Mesothelial cell of epicardium (in vitro differentiated cells): ENCODE measurements at places on chromosomes 4 and X. TPM values are rescaled to one million over a fixed set of nuclear protein-coding genes. Genes with fewer than 3 reads are reported as not detected.

GRCh38 chr4:69025191-69025998 lies 70.9 kb upstream of the UGT2B7 start:
- no peak overlapping the region for H3K4me3 ChIP-seq
- peaks cover 4% of the 10 kb centered on the region for H3K4me1 ChIP-seq
- H3K27ac ChIP-seq, result no peak overlapping the region
- no peaks in the 10 kb centered on the region for H3K36me3 ChIP-seq
- no peak for DNase-seq
- no peaks in the 10 kb centered on the region for H3K27me3 ChIP-seq

DNA sequence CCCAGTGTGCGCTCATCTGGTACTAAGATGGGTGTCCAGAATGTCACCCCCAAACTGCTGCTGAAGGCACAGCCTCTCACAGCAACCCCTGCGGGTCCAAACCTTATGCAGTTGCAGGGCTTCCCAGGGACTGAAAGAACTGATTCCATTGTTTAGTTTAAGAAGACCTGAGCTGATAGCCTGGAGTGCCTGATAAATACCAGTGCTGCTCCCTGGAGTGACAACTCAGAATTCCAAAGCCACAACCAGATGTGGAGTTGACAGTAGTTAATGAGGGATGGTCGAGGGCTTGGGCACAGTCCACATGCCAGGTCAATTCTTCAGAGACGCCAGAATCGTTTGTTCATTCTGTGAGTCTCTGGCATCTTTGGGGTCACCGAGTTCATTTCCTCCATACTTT lies 71.2 kb downstream of the LNX1 start:
- H3K36me3 ChIP-seq, result no peaks in the 10 kb centered on the region
- peaks cover 14% of the 10 kb centered on the region for H3K4me1 ChIP-seq
- no peak overlapping the region for H3K4me3 ChIP-seq
- no peak for DNase-seq

- peaks cover 47% of the 10 kb centered on the region for H3K4me1 ChIP-seq
- peak within 1 kb of the TSS; percentile 86 for H3K4me3 ChIP-seq
- H3K27ac ChIP-seq, result peak within 1 kb of the TSS; percentile 94
- DNase-seq, result no peak
These were observed at the start of gene MAB21L2 for GRCh38 chr4:150582146-150582872. Gene MAB21L2 (plus strand): TSS chr4:150582151. CDS start chr4:150583030, 879 bp downstream.

GRCh38 chrX:48908600-48908999 lies 2.8 kb downstream of the SLC35A2 start:
- H3K27me3 ChIP-seq, result no peaks in the 10 kb centered on the region
- peaks cover 15% of the 10 kb centered on the region for H3K4me1 ChIP-seq
- H3K36me3 ChIP-seq, result peaks cover 10% of the 10 kb centered on the region
- H3K27ac ChIP-seq, result no peak overlapping the region

DNA sequence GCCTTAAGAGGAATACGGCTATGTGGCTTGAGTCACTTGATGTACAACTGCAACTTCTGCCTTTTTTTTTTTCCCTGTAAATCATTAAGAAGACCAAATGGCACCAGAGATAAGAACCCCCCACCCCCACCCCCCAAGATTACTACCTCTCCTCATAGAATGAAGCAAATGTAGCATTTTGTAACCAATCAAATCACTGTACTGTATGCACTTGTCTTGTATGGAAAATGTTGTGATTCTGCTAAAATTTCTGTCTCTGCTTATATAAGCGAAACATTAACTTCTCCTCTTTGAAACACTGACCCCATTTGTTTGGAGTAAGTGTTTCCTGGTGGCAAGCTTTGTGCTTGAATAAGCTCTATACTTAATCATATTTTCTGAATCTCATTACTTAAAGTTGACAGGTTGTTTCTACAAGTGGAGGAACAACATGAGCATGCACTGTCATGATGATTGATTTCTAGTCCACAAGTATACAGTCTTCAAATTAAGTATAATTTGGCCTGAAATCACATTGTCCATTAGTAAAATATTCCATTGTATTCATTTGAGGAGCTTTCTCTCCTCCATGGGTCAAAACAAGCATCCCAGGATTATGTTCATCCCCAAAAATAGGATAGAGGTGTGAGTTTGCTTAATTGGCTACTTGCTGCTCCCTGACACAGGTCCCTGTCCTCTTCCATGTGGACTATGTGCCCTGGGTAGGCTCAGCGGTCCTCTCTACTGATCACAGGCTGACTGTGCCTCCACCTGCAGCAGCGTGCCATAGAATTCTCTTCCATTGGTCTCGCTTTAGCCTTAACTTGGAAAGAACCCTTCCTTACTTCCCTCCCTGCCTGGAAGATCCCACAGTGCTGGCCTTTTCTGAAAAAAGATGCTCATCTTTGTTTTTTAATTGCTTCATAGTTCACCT lies 104.0 kb upstream of the BMP2K start:
- H3K4me1 ChIP-seq, result peaks cover 3% of the 10 kb centered on the region
- H3K27me3 ChIP-seq, result no peaks in the 10 kb centered on the region
- no peak for DNase-seq

GRCh38 chr4:3707423-3708102 lies 58.6 kb upstream of the ADRA2C start:
- no peak for DNase-seq
- H3K4me3 ChIP-seq, result no peak overlapping the region
- H3K27ac ChIP-seq, result no peak overlapping the region
- H3K36me3 ChIP-seq, result no peaks in the 10 kb centered on the region
- H3K4me1 ChIP-seq, result peaks cover 20% of the 10 kb centered on the region
- H3K27me3 ChIP-seq, result peaks cover 45% of the 10 kb centered on the region

DNA sequence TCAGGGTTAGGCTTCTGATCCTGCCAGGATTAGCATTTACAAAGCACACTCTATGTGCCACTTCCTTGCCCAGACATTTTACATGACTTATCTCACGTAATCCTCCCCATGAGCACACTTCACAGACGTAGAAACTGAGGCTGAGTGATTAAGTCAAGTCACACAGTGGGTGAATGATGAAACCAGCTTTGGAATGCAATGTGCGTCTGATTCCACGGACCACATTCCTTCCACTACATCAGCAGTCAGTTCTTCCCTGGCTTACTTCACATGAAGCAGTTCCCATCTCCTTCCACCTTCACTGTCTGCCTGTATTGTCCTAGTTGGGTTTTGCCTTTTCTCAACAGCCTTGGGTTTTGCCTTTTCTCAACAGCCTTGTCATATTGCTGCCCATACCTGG lies 134.3 kb upstream of the PPARGC1A start:
- H3K36me3 ChIP-seq, result no peaks in the 10 kb centered on the region
- DNase-seq, result no peak
- peaks cover 20% of the 10 kb centered on the region for H3K4me1 ChIP-seq
- peaks cover 49% of the 10 kb centered on the region for H3K27me3 ChIP-seq

DNA sequence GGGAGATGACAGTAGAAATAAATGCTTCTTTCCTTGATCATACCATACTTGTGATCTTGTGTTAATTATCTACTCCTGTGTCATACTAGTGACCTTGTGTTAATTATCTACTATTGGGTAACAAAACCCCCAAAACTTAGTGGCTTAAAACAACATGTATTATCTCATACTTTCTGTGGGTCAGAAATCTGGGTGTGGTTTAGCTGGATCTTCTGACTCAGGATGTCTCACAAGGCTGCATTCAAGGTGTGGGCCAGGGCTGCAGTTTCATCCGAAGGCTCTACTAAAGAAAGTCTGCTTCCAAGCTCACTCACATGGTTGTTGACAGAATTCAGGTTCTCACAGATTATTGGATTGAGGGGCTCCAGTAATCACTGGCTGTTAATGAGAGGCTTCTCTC lies 70.3 kb upstream of the NDP start:
- H3K4me3 ChIP-seq, result no peak overlapping the region
- no peaks in the 10 kb centered on the region for H3K4me1 ChIP-seq
- DNase-seq, result no peak
- H3K27me3 ChIP-seq, result no peaks in the 10 kb centered on the region
- H3K27ac ChIP-seq, result no peak overlapping the region

- H3K36me3 ChIP-seq, result peaks cover 44% of the 10 kb centered on the region
- no peaks in the 10 kb centered on the region for H3K27me3 ChIP-seq
- H3K4me1 ChIP-seq, result no peaks in the 10 kb centered on the region
- H3K4me3 ChIP-seq, result no peak overlapping the region
- H3K27ac ChIP-seq, result no peak overlapping the region
- no peak for DNase-seq
These were observed 103.9 kb downstream of the PPA2 start for GRCh38 chr4:105369988-105370387.

DNA sequence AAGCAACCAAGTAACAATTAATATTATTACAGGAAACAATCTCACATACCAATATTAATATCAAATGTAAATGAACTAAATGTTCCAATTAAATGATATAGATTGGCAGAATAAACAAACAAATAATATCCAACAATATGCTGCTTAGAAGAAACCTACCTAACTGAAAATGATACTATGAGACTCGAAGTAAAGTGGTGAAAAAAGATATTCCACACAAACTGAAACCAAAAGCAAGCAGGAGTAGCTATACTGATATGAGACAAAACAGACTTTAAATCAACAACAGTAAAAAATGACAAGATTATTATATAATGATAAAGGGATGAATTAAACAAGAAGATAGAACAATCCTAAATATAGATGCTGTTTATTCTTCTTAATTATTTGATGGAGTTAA lies 140.1 kb downstream of the SPANXN4 start:
- no peaks in the 10 kb centered on the region for H3K4me1 ChIP-seq
- no peak overlapping the region for H3K27ac ChIP-seq
- H3K36me3 ChIP-seq, result no peaks in the 10 kb centered on the region
- DNase-seq, result no peak
- H3K27me3 ChIP-seq, result no peaks in the 10 kb centered on the region

Gene KLHL8
- total RNA-seq, result 13.0 to 15.2 TPM (median 14.4 TPM) in 3 replicates

DNA sequence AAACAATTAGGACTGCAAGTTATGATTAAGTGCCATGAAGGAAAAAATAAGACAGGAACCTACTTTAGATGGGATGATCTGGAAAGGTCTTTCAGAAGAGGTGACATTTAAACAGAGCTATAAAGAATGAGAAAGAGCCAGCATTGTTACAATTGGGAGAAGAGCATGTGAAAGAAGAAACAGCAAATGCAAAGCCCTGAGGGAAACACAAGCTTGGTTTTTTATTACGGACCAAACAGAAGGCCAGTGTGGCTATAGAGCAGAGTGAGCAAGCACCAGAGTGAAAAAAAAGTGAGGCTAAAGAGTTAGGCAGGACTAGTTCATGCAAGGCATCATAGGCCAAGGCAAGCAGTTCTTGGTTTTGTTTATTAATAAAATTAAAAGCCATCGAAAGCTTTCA lies 175.6 kb downstream of the RBMX2 start:
- no peak for DNase-seq
- H3K4me1 ChIP-seq, result no peaks in the 10 kb centered on the region
- no peak overlapping the region for H3K27ac ChIP-seq
- H3K27me3 ChIP-seq, result peaks cover 23% of the 10 kb centered on the region
- no peak overlapping the region for H3K4me3 ChIP-seq

- H3K4me1 ChIP-seq, result peaks cover 6% of the 10 kb centered on the region
- DNase-seq, result no peak
- no peak overlapping the region for H3K27ac ChIP-seq
- H3K27me3 ChIP-seq, result peaks cover 2% of the 10 kb centered on the region
- H3K36me3 ChIP-seq, result no peaks in the 10 kb centered on the region
- H3K4me3 ChIP-seq, result peak overlapping the region; percentile 66
These were observed 2.5 kb downstream of the CACNA1F start for GRCh38 chrX:49230500-49231232.

- H3K4me1 ChIP-seq, result peaks cover 3% of the 10 kb centered on the region
- DNase-seq, result no peak
- H3K27ac ChIP-seq, result peak overlapping the region; percentile 3
- no peaks in the 10 kb centered on the region for H3K36me3 ChIP-seq
- H3K4me3 ChIP-seq, result peak overlapping the region; percentile 80
These were observed 825 bp downstream of the DYNLT3 start for GRCh38 chrX:37846558-37846933.

GRCh38 chrX:107117993-107118321 lies 665 bp downstream of the RBM41 start:
- H3K27ac ChIP-seq, result peak overlapping the region; percentile 99
- no peak for DNase-seq
- H3K4me3 ChIP-seq, result peak overlapping the region; percentile 97

Gene CT47B1
- not detected in 3 replicates for total RNA-seq

- no peak overlapping the region for H3K27ac ChIP-seq
- no peak for DNase-seq
- H3K36me3 ChIP-seq, result no peaks in the 10 kb centered on the region
- no peaks in the 10 kb centered on the region for H3K27me3 ChIP-seq
These were observed 867.6 kb upstream of the PCDH7 start for GRCh38 chr4:29852537-29852936.

DNA sequence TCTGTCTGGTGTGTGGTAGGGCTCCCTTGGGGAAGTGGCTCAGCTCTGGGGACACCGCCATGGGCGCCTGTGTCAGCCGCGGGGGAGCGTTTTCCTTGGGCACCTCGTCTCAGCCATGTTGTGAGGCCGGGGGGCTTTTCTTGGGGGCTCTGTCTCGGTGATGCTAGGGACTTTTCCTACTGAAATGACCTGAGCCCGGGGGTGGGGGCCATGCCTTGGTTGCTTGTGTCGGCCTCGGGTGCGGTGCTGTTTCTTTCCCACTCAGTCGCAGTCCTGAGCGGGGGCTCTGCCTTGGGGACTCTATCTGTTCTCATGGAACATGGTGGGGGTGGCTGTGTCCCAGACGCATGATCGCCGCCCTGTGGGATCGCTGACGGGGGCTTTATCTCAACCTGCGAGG lies 356 bp downstream of the CT45A1 start:
- H3K4me3 ChIP-seq, result no peak overlapping the region
- no peaks in the 10 kb centered on the region for H3K27me3 ChIP-seq
- H3K4me1 ChIP-seq, result no peaks in the 10 kb centered on the region
- no peaks in the 10 kb centered on the region for H3K36me3 ChIP-seq

- no peaks in the 10 kb centered on the region for H3K27me3 ChIP-seq
- peak overlapping the region; percentile 93 for H3K4me3 ChIP-seq
- H3K36me3 ChIP-seq, result no peaks in the 10 kb centered on the region
- DNase-seq, result no peak
These were observed 756 bp downstream of the PABPC5 start for GRCh38 chrX:91435395-91435794.

Gene MGARP
- 0.34 to 0.76 TPM (median 0.69 TPM) in 3 replicates for total RNA-seq

GRCh38 chrX:50169717-50170116 lies 31.1 kb downstream of the AKAP4 start:
- no peak for DNase-seq
- no peaks in the 10 kb centered on the region for H3K27me3 ChIP-seq
- H3K36me3 ChIP-seq, result no peaks in the 10 kb centered on the region
- no peak overlapping the region for H3K4me3 ChIP-seq
- H3K27ac ChIP-seq, result no peak overlapping the region

Gene NDNF
- 8.6 to 10.1 TPM (median 9.9 TPM) in 3 replicates for total RNA-seq

- H3K4me3 ChIP-seq, result no peak overlapping the region
- DNase-seq, result no peak
- H3K27ac ChIP-seq, result no peak overlapping the region
- peaks cover 2% of the 10 kb centered on the region for H3K36me3 ChIP-seq
- no peaks in the 10 kb centered on the region for H3K4me1 ChIP-seq
These were observed 10.1 kb downstream of the TMEM150C start for GRCh38 chr4:82551734-82552133.

Gene CNOT6L
- 45.6 to 51.9 TPM (median 49.4 TPM) in 3 replicates for total RNA-seq
